ENCODE measurements at places on chromosomes 3 and 15. TPM values are rescaled to one million over a fixed set of nuclear protein-coding genes. Genes with fewer than 3 reads are reported as not detected.

The CCDC54 gene
- not detected for total RNA-seq

The CLDN16 gene
- total RNA-seq: 1.7 TPM

The TIGIT gene
- total RNA-seq: not detected

The RFX7 gene
- 22.0 TPM for total RNA-seq

The GREM1 gene
- total RNA-seq: 1.9 TPM

The RBP2 gene
- total RNA-seq: not detected

The TUSC7 gene
- not detected for total RNA-seq

The TPRG1 gene
- 29.4 TPM for total RNA-seq

The GOLGA6L7 gene
- total RNA-seq: not detected

Data from suprapubic skin (tissue), 4 donors.